Endothelial cell of umbilical vein (primary cell): ENCODE measurements at places on chromosomes 12 and 14.

- no peak for DNase-seq
Measured at GRCh38 chr12:106142591-106143261, 4.0 kb upstream of the NUAK1 start.

- no peak for DNase-seq
Measured at GRCh38 chr14:68819260-68819691, 26.4 kb upstream of the ZFP36L1 start.

- DNase-seq: no peak
Measured at GRCh38 chr12:82359115-82359478, 768 bp downstream of the METTL25 start.

DNA sequence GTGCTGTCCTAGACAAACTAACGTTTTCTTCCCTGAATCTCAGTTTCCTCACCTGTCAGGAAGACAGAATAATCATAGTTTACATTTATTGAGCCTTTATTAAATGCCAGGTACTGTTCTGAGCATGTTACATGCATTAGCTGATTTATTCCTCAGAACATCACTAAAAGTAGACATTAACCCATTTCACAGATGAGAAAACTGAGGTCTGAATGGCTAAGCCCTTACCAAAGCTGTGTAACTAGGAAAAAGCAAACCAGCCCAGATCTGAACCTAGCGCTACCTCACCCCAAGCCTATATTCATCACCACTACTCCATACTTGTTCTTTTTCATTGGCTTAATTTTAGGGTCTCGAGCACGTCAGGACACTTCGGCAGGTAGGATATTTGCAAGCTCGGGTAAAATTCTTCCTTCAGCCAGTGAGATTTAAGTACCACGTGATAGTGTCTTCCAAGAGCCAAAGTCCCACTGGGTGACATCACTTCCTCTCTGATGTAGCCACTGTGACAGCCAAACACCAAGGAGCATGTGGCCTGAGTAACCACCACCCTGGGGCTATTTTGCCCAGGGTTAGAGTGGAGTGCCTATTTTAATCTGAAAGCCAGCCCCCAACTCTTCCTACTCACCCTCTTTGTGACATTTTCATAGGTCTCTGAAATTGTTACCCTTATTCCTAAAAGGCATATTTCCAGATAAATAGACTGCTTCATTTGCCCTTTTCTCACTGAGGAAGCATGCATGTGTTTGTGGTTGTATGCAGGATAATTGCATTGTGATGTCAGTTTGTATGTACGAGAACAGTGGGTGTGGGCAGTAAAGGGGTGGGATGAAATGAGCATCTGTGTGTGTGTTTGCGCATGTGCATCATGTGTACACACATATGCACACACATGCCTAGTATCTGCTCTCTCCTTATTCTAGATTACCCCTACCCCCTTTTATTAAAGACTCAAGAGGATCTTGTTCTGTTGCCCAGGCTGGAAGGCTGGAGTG lies 62.2 kb upstream of the WSCD2 start:
- DNase-seq: no peak

DNA sequence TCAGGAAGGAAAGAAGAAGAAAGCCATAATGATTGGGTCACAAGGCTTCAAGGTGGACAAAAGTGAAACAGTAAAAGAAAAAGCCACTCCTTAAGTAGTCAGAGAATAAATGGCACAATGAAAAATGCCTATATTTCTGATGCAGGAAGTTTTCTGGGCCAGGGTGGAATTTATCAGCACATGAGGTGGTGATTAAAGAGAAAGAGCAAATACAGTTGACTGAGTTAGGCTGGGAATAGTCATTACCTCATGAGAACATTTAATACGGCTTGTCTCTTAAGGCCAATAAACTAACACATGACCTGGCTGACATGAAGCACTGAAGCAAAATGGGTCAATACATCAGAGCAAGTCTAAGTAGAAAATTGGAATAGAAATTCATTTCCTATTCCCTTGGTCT lies 499.7 kb downstream of the TMTC2 start:
- no peak for DNase-seq

DNA sequence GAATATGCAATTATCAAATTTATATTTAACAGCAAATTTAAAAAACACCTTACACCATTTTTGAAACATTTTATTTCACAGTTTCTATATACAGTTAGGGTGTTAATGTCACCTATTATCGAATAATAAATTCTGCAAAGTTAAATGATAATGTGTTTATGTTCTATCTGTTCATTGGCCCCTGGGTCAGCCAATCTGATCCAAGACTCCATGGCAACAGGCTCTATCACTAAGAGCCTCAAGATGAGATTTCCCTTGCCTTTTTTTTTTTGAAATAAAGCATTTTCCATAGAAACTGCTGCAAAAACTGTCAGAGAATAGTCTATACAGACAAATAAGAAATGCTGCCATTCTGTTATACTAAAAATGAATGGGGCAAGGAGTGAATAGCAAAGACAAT lies 83.2 kb upstream of the STAC3 start:
- DNase-seq: no peak

- DNase-seq: no peak
Measured at GRCh38 chr12:87575906-87576305, 453.3 kb downstream of the C12orf50 start.

GRCh38 chr12:88325816-88326189 lies 183.7 kb downstream of the TMTC3 start:
- DNase-seq: no peak
